ENCODE measurements at places on chromosomes 7 and 10.

DNA sequence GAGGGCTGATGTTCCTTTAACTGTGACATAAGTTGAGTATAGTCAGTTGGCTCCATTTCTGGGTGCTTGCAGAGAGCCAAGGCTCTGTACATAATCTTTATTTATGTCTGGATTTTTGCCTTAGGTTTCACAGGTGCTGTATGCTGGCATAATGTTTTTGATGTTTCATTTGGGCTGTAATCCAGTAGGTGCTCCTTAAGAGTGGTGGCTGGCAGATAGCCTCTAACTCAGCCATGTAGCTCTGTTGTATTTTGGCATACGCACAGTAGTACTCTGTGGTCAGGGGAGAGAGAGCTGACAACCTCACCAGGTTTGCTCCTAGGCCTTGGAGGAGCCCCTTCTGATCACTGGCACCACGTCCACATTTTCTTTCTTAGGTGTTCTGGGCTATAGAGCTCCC is 61.1 kb downstream of the RNF133 start:
- DNase-seq: no peak

DNA sequence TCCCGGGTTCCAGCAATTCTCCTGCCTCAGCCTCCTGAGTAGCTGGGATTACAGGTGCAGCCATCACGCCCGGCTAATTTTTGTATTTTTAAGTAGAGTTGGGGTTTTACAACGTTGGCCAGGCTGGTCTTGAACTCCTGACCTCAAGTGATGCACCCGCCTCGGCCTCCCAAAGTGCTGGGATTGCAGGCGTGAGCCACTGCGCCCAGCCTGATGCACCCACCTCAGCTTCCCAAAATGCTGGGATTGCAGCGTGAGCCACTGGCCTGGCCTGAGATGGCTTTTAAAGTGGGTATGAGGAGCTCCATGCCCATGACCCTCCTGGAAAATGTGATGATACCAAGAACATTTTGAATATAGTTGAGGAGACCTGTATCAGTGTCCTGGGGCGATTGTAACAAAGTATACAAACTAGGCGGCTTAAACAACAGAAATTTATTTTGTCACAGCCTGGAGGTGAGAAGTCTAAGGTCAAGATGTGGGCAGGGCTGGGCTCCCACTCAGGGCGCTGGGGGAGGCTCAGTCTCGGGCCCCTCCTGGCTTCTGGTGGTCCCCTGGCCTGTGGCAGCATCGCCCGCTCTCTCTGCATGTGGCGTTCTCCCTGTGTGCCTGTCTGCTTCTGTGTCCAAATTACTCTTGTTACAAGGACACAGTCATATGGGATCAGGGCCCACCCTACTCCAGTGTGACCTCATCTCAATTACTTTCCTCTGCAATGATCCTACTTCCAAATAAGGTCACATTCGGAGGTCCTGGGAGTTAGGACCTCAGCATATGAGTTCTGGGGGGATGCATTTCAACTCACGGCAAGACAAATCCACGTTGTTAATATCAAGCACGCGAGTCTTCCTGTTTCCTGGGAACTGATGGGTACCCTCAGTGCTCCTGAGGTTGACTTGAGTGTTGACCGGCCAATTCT is 108.8 kb downstream of the ACTR3B start:
- no peak for DNase-seq

- DNase-seq: no peak
Measured at GRCh38 chr7:109136893-109137292, 567.2 kb downstream of the DNAJB9 start.

DNA sequence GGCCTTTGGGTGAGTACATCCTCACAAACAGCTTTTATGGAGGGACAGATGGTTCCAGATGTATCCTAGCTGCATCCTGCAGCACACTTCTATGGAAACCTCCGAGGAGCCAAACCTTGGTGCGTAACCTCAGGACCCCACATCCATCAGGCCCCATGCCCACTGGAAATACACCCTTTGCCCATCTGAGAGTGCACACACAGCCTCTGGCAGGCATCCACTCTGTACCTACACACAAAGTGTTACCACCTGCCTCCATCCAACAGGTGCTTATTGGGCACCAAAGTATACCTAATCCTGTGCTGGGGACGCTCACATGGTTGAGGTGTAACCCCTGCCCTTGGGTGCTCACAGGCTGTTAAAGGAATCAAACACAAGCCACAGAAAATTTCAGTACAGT is 117.9 kb downstream of the ADCY1 start:
- no peak for DNase-seq

DNA sequence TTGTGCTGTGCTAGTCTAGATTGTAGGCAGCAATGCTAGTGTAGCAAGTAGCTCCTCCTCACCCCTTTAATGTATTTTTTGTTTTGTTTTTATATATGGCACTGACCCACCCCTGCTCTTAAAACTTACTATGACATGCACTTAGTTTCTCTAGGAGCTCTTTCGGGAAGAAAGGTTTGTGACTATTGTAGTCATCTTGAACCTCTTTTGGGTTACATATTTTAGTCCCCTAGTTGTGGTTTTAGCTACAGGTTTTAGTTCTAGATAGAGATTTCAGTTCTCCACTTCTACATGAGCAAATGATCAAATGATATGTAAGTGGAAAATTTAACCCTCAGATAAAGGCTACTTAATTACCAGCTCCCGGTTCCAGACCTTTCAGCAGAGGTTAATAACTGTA is 14.9 kb downstream of the MINPP1 start:
- no peak for DNase-seq

DNA sequence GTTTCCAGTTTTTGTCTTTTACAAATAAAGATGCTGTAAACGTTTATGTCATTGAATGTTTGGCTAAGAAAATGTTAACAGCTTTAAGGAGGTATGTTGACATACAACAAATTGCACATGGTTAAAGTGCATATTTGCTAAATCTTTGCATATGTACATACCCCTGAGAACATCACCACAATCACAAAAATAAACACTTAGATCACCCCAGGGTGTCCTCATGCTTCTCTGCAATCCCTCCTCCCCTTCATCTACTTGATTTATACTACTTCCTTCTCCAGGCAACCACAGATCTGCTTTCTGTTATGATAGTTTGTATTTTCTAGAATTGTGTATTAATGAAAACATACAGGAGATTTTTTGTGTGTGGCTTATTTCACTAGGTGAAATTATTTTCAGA is 209.5 kb downstream of the GLRX3 start:
- DNase-seq: no peak

- no peak for DNase-seq
Measured at GRCh38 chr10:72318418-72319262, 36.1 kb downstream of the DNAJB12 start.

DNA sequence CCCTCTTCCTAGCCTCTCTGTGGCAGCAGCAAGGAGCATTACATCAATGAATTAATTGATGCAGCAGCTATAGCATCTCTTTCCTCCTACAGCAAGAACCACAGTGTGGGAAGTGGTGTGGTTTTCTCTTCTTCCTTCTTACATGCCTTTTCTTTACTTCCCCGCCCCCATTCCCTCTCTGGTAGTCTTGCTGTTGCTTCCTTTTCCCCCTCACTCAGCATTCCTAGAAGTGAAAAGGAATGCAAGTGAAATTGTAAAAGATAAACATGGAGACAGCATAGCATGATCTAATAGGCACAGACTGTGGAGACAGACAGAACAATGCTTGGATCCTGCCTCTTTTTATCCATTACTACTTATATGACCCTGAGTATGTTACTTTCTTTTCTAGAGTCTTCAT is 370.5 kb upstream of the BMPER start:
- DNase-seq: no peak

DNA sequence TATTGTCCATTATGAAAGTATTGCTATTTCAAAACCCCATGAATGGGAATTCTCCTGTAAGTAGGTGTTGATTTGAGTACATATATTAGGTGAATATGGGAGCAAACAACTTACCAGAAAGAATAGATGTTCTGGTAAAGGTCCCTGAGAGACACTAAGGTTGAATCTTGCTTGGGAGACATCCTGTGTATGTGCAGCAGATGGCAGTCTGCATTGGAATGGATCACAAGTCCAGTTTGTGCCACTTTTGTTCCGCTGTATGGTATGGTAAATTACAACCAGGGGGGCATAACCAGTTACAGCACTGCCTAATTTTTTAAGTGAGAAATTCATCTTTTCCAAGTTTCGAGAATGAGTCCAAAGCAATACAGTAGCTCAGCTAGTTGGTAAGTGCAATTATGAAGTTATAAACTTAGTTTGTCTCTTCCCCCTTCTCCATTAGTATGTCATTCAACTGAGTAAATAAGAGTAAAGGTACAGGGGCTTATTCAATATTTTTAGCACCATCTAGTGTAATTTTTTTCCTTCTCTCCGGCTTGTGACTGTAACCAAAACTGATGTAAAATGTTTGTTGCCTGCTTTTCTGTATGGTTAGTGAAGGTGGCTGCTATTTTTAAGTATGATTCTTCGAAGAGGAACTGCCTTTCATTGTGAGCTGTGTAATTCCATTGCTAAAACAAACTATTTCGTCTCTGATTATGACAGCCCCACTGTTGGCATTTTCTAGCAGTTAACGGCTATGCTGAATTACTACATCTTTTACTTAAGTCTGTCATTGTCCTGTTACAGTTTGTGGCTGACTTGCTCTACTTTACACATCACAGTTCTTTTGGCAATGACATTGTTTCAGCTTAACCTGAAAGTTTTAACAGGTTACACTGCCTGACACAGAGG is 2.8 kb downstream of the MCU start:
- DNase-seq: no peak

DNA sequence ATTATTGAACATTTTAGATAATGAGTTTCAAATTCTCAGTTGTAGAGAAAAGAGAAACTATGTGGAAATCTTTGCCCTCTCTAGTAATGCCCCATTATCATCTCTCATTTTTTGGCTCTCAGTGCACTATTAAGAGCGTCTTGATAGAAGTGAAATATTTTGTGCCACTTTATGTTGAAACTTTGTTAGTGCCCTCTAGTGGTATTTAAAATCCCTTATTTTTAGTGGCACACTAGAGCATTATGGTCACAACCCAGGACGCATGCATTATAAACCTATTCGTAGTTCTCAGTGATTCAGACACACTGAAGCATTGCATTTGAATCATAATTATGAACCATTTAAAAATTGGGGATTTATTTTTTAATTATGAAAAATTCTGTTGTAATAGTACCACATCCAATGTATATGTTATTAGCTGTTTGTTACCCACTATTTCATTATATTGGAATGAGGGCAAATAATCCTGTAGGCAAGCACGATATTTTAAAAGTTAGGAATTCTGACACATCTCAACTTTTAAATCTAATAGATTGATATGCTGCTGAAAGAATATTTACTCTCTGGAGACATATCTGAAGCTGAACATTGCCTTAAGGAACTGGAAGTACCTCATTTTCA is 21.9 kb downstream of the PDCD4 start:
- no peak for DNase-seq

DNA sequence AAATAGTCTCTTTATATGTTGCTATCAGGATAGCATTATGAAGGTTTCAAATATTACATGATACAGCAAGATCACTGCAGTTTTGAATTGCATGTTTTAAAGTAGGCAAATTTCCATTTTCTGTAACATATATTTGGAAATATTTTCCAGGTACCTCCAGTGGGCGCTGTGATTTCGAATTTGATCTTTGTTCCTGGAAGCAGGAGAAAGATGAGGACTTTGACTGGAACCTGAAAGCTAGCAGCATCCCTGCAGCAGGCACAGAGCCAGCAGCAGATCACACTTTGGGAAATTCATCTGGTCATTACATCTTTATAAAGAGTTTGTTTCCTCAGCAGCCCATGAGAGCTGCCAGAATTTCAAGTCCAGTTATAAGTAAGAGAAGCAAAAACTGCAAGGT is 299.0 kb downstream of the MALRD1 start:
- no peak for DNase-seq

Data from adrenal gland (tissue), 19 donors.